ENCODE measurements at places on chromosomes 4 and X.

DNA sequence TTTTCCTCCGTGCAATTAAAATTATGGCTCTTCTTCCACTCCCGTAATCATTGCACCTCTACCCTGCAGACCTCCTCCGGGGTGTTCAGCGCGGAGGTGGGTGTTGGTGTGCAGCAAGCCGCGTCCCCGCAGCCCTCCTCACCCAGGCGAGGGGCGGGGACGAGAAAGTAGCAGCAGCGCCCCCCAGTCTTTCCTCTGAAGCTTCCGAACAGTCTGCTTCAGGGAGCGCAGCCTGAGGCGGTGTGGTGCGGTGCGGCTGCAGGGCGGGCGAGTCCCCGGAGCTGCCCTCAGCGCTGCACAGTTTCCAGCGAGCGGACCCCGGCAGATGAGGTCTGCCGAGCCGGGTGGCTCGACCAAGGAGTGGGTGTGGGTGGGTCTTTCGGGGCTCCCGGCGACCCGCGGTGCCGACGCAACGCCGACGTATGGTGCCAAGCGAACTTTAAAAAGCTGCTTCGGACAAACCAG lies at the start of gene FRAS1:
Gene FRAS1 (plus strand): TSS at position 189 of the 465 bp plus-strand sequence. CDS start 687 bp downstream, outside the sequence.
- no peak for DNase-seq

- no peak for DNase-seq
Measured at GRCh38 chrX:150506020-150506419, 62.4 kb upstream of the MTM1 start.

- no peak for DNase-seq
Measured at GRCh38 chr4:6472387-6473263, at the start of gene PPP2R2C. Gene PPP2R2C, minus strand, starts transcription at chr4:6472614. Its CDS starts 385 bp downstream, at chr4:6472229.

DNA sequence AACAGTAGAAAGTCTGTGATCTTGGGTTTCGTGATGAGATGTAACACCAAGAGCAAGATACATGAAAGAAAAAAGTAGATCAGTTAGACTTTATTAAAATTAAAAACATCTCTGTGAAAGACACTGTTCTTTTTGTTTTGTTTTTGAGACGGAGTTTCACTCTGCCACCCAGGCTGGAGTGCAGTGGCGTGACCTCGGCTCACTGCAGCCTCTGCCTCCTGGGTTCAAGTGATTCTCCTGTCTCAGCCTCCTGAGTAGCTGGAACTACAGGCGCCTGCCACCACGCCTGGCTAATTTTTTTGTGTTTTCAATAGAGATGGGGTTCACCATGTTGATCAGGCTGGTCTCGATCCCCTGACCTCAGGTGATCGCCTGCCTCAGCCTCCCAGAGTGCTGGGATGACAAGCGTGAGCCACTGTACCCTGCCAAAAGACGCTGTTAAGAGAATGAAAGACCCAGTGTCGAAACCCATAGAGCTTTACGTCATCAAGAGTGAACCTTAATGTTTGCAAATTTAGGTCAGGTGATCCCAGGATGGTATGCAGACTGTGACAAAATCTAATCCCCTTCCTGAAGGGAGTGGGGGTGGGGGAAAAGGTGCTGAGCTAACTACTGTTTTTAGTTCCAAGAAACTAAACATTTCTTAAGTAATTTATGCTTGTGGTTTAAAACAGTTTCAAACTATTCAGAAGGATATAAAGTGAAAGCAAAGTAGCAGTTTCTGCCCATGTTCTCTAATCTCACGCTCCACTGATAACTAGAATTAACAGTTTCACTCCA lies 8.0 kb downstream of the OFD1 start:
- no peak for DNase-seq

GRCh38 chr4:6338175-6338950 lies 68.7 kb downstream of the WFS1 start:
- DNase-seq: no peak

DNA sequence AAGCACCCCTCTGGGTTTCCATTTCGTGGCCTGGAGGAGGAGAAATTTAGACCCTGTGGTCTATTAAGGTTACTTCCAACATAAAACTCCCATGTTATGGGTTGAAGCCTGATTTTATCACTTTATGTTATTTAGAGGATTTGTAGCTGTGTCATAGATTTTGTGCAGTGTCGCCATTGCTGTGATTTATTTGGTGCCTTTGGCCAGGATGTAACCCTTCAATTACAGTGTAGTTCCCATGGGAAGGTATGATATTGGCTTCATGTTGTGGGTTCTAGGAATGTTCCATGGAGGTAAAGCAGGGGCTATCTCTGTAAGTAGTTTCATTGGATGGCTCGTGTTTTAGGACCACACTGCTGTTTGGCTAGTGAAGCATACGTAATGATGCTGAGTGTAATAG lies 58.5 kb downstream of the TMEM131L start:
- DNase-seq: no peak

- DNase-seq: no peak
Measured at GRCh38 chrX:119647552-119648420, 41.6 kb upstream of the NKRF start.

Data from HCEC 1CT (cell line).